ENCODE measurements at places on chromosomes 7 and 10.

- no peak for DNase-seq
Measured at GRCh38 chr7:1400371-1400770, 58.9 kb downstream of the MICALL2 start.

DNA sequence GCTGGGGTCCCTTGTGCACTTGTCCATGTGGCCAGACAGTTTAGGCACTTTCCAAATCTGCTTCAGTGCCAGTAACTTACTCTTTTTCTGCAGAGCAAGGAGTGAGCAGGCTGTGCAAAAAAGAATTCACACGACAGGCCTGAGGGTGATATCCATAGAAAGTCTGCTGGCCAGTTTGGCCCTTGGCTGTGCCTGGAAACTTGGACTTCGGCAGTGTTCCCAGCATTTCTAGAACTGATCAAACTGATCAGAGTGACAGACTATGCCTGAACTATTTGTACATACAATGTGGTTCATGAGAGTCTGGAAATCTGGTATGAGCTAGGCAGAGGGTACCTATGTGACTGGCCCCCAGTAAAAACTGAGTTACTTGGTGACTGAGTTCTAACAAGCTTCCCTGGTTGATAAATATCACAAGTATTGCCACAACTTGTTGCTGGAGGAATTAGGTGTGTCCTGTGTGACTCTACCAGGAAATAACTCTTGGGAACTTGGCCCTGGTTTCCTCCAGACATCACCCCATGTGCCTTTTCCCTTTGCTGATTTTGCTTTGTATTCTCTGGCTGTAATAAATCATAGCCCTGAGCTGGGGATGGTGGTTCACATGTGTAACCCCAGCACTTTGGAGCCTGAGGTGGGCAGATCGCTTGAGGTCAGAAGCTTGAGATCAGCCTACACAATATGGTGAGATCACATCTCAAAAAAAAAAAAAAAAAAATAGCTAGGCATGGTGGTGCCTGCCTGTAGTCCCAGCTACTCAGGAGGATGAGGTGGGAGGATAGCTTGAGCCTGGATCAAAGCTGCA is 3.3 kb upstream of the DENND10 start:
- no peak for DNase-seq

DNA sequence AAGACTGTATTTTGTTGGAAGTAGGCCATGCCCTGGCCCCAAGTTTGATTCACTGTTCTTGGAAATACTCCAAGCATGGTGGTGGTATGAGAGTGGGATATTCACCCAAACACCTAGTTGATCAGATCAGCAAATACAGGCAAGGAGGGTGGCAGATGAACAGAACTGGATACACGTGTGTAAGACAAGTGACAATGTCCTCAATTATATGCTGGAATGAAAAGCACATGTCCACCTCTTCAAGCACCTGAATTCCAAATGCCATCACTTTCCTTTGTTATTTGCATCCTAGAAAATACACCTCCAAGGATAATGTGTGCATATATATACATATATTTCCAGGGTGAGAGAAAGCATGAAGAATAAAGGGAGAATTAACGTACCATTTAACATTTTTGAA is 131.8 kb upstream of the ZEB1 start:
- DNase-seq, result no peak

DNA sequence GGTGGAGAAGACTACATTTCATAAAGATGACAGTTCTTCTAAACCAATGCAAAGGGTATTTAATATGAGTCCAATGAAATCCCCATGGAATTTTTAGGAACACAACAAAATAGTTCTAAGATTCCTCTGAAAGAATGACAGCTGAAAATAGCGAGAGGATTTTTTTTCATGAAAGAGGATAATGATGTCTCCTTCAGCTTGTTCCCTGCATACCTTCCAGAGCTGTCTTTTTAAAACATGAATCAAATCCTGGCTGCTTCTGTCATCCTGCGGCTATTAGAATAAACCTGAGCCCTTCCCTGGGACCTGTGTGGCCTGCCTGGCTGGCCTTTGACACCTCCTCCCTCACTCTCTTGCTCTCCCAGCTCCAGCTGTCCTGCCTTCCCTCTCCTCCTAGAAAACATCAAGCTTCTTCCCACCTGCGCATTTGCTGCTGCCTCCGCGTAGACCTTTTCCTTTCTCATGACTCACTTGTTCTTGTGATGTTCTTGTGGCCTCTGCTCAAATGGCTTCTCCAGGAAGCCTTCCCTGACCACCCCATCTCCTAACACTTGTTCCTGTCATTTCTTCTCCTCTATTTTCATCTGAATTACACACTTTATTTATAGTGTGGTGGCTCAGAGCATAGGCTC is 57.4 kb downstream of the EEPD1 start:
- no peak for DNase-seq

- DNase-seq, result no peak
Measured at GRCh38 chr7:47511699-47512370, 70.1 kb downstream of the TNS3 start.

DNA sequence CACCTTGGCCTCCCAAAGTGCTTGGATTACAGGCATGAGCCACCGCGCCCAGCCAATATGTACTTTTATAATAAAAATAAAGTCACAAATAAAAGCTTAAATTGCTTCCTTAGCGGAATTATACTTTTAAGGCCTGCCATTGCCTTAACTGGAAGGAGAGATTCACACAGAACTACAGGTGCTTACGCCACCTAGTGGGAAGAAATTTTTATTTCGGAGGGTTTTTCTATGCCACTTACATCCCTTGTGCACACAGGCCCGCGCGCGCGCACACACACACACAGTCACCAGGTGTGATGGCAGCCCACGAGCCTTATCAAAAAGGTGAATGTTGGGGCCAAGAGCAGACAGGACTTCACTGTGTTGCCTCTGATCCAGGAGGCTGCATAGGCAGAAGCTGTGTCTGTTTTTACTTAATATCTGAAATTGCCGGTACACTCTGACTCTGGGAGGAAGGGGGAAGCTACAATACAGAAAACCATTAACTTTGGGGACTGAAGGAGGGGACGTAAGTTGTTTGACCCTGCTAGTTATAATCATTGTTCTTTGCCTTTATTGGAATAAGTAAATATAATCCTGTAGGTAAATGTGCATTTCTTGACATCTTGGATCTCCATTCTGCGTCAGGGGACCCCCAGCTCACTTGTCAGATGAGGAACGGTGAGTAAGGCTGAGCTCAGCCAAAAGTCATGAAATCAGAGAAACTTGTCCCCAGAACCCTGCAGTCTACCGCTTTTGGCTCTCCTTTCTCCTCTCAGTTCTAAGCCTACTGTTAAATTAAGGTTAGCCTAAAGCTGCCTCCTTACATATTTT is 87.1 kb downstream of the SLC16A9 start:
- DNase-seq, result no peak

DNA sequence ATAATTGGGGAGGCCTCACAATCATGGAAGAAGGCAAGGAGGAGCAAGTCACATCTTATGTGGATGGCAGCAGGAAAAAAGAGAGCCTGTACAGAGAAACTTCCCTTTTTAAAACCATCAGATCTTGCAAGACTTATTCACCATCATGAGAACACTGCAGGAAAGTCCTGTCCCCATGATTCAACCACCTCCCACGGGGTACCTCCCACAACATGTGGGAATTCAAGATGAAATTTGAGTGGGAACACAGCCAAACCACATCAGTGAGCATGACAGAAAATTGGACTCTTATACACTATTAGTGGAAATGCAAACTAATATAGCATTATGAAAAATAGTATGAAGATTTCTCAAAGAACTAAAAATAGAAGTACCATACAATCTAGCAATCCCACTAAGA is 271.2 kb downstream of the MAGI2 start:
- DNase-seq, result no peak

DNA sequence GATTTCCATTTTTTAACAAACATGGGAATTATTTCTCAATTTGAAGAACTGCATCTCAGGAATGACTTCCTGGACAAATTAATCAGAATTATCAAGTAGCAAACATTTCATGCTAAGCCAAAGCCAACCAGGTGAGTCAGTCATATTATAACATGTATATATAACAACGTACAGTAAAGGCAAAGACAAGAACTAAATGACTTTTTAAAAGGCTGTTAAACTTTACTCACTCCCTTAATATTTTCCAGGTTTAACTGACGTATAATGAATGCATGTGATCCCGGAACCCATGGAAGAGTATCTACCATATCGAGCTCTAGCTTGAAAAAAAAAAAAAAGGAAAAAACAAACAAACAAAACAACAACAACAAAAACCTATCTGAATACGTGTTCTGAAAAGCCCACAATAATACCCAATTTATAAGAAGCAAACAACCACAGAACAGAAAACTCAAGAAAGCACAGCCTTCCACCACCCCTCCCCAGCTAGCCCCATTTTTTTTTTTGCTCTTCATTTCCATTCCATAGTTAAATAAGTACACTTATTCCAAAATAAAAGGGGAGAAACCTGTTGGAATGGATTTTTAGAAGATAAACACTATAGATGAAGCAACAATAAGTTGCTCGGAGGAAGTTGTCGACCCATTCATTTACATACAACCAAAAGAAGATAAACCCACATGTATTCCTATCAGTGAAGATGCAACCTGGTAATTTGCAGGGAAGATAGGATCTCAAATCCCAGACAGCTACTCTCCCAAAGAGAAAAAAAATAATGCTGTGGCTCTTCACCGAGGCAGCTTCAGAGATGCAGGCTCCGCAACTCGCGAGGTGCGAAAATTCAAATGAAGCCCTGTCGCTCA is 537 bp downstream of the NAPEPLD start:
- DNase-seq, result no peak

- DNase-seq, result no peak
Measured at GRCh38 chr10:125811251-125811650, 11.8 kb downstream of the UROS start.

DNA sequence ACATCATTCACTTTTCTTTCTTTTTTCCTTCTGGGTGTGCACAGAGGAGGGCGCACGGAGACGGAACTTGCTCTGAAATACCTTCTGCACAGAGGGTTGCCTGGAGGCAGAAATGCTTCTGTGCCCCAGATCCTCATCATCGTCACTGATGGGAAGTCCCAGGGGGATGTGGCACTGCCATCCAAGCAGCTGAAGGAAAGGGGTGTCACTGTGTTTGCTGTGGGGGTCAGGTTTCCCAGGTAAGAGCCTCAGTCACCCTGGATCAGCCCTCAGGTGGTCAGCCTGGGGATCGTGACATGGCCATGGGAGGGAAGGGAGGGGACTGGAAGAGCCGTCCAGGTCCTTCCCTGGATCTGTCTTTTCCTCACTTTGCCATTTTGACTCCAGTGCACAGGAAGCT is 33.6 kb downstream of the VWA2 start:
- no peak for DNase-seq

DNA sequence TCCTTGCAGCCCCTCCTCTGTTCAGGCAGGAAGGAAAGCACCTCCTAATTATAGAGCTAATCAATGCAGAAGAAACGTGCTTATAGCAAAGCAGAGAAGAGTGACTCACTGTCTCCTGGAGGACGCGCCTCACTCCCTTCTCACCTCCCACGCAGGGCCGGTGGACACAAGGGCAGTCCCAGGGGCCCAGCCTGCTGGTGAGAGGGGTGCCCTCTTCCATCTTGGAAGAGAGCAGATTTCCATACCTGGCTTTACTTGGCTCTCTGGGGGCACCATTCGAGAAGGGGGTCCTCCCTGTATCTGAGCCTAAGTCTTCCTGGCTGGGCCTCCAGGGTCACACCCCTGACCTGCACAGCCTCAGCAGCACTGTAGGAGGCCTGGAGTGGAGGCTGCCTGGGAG is 55.8 kb downstream of the RASGEF1A start:
- DNase-seq, result peak; percentile 1

GRCh38 chr7:25515633-25516275 is 287.5 kb upstream of the NPVF start:
- no peak for DNase-seq

GRCh38 chr7:143129477-143129876 is 2.4 kb upstream of the PIP start:
- no peak for DNase-seq

DNA sequence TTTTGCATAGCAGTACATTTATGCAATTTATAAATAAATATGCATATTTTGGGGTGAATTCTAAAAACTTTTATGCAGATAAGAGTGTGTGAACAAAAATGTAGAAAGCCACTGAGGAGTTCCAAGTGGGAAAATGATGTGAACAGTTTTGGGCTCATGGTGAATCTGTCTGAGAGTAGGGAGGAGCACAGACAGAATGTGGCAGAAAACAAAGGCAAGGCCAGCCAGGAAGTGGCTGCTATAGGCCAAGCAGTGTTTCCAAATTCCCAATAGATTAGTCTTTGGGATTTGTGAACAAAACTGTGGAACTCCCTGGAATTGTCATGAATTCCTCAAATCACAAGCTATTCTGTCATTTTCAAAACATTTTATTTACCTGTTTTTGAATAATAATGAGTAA is 73.6 kb upstream of the AMPH start:
- no peak for DNase-seq

GRCh38 chr7:137492889-137493288 is 149.4 kb upstream of the PTN start:
- DNase-seq, result no peak

GRCh38 chr7:81029511-81029910 is 110.7 kb upstream of the SEMA3C start:
- no peak for DNase-seq

GRCh38 chr10:93766918-93767317 is 9.2 kb downstream of the LGI1 start:
- DNase-seq, result no peak

GRCh38 chr10:5356302-5356763 is 8.4 kb upstream of the UCN3 start:
- DNase-seq, result no peak

DNA sequence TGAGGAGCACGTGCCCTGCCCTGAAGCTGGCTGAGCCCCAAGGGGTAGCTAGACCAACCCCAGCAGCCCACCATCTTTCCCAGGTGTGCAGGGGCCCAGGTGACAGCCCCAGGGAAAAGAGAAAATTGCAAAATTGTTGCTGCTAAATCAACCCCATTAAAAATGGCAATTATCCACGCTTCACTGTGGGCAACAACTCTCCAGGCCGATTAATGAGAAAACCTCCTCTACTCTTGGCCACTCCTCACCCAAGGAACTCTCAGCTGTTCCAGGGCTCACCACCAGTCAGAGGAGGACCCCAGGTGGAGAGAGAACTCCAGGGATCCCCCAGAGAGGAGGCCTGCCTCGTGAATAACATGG is 516.1 kb upstream of the MGMT start:
- no peak for DNase-seq
